BJ (cell line): ENCODE measurements at places on chromosomes 3 and 15.

- no peak for DNase-seq
Observed at GRCh38 chr3:183897606-183898005, 12.9 kb upstream of the PARL start.

DNA sequence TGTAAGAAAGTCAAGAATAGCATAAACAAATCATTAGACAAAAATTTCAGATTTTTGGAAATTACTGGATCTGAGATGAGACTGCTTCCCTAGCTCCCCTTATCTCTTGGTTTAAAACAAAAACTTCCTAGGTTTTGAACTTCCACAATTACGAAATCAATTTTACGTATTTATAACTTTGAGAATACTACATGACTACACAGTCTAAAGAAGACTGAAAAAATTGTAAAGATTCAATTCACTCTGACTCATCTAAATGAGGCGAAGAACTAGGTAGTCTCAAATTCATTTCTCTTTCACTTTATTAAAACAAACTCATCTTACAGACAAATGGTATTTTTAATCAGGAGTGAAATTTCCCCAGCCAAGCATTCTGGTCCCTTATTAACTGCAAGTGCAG, 10.3 kb downstream of the CCDC54 start:
- DNase-seq = no peak

DNA sequence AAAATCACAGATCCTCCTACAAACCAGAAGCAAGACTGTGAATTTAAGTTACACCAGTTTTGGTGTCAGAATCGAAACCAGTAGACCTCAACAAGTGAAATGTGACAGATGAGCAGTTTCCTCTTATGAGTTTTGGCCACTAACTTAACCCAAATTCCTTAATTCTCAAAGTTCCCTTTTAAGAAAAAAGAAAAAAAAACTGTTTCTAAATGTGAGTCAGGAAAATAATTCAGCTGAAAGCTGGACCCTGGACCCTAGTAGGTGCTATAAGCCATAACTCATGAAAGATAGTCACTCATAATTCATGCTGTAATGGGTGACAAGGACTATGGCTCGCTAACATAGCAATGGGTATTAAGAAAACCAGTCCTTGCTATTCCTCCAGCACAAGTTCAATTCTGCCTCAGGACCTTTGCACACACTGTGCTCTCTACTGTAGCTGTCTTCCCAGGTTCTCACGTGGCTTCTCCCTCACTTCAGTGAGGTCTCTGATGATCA, 9.0 kb upstream of the THRB start:
- no peak for DNase-seq

GRCh38 chr3:72659188-72659587, 189.1 kb downstream of the SHQ1 start:
- DNase-seq = no peak

DNA sequence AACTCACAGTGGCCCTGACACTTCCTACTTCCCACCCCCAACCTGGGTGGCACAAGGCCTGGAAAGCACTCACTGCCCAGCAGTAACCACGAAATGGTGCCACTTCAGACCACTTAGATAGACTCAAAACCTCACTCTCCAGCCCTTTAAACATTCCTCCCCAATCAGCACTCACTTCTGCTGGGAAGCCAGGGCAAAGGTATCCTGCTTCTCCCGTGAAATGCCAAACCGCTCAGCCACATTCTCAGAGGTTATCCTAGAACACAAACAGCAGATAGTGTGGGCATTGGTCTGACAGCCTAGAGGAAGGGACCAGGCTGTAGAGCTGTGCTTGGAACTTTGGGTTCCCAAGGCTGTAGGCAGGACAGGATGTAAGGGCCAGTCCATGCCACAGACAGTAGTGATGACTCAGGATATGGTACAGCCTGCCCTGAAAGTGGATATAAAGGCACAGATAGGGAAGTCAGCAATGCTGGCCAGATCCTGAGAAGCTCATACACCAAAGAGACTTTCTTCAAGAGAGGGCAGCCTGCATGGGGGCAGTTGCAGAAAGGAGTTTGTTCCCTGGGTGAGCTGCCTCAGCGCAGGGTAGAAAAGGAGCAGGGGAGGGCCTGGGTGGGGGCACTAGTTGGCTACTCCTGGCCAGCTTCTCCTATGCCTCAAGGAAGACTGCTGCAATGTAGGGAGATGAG, 9.2 kb downstream of the ACAA1 start:
- DNase-seq = no peak

DNA sequence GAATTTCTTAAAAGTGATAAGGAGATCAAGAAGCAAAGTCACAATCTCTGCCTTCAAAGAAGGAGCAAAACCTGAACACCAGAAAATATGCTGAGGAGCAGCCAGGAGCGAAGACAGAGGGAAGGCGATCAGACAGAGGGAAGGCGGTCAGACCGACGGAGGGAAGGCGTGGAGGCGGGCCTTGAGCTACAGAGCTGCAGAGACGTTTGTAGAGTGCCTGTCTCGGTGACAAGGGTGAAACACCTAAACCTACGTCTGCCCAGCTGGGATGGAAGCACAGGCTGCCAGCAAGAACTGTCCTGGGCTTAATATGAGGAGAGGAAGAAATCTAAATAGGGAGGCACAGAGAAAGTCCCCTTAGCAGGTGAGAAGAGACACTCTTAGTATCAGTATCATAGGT, 476.0 kb downstream of the OCA2 start:
- no peak for DNase-seq

GRCh38 chr15:85581495-85581894, 201.1 kb downstream of the AKAP13 start:
- DNase-seq = no peak

GRCh38 chr3:147412261-147412916, 3.2 kb downstream of the ZIC1 start:
- no peak for DNase-seq

DNA sequence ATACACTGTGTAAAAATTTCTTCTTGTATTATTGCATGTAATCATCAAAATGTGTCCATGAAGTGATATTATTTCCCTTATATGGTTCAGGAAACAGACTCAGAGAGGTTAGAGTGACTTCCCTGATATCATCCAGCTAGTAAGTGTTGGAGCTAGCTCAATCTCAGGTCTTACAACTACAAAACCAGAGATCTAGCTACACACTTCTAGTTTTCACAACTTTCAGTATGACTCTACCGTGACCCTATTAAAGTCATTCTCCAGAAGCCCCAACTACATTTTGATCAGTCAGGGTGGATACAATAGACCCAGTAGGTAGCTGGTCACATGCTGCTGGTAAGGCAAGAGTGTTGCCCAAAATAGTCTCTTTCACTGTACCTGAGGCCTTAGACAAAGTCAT, 165.3 kb downstream of the GOLIM4 start:
- no peak for DNase-seq

DNA sequence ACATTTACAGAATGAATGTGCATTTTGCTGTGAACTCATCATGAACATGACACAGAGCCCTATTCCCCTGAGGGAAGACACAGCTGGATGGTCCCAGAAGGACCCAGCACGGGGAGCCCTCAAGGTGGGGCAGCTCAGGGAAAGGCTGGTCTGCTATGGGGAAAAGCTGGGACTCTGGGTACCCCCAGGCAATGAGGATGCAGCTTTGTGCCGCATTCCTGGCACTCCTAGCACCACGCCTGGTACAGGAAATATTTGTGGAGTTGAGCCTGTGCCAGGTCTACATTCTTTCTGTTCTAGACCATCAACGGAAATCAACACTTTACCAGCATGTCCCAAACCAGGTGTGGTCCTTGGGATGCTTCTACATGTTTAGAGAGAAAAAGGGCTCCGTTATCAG, 74.0 kb downstream of the SRGAP3 start:
- DNase-seq = no peak

GRCh38 chr3:188633206-188633605, 479.2 kb downstream of the LPP start:
- DNase-seq = no peak

- DNase-seq = no peak
Observed at GRCh38 chr3:193827040-193827669, 234.1 kb downstream of the OPA1 start.

DNA sequence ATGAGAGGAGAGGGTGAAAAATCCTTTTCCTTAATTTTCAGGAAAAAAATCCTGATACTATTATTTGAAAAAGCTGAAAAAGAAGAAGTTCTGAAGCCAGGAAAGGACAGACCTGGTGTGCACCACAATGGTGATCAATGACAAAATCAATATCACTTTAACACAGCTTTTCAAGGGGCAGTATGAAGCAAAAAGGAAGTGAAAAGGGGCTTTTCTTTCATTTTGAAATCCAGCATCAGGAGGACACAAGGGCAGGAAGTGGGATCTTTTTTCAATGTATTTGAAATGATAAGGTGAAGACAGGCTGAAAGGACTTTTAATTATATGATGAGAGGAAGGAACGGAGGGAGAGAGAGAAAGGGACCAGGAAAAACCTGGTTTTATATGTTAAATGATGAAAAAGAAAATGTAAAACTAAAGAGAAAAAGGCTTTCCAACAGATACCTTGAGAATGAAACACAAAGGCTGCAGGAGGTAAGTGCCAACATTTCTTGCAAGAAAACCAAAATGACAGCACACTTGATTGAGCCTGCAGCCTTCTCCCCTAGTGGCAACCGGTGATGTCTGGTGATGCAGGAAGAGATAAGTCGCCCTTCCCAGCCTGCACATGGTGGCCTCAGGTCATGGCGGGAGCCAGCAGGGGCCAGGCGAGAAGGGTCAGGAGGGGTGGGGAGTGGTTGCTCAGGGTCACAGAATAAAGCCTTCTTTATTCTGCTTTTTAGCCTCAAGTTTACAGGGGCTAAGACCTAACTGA, 236.7 kb upstream of the WNT5A start:
- no peak for DNase-seq

DNA sequence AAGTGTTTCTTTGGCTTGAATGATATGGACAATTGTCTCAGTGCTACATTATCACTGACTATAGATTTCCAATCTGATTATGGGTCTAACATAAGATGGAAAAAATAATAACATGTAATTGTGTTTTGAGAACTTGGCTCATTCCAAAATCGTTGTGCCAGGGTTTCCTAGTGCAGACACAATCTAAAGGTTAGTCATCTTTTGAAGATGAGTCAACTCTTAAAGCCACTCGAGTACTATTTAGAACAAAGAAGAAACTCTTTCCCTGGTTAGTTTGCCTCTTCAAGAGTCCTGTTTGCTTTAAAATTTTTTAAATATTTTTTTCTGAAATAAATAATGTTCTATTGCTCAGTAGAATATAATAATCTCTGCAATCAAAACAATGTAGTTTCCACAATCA, 301.0 kb downstream of the CADM2 start:
- no peak for DNase-seq

DNA sequence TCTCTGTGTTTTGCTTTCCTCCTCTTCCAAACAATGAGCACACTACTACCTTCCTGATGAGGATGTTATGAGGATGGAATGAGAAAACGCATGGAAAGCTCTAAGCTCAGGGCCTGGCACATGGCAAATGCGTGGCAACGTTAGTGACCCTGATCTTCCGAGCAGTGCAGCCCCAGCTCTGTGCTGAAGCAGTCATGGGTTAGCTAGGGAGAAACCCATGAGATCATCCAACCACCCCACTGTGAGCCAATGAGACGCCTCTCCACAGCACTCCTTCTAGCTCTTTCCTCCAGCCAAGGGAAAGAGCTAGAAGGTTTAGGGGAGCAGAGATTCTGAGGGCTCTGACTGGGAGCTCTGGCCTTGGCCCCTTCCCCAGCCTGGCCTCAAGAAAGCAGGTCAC, 4.5 kb downstream of the CPN2 start:
- no peak for DNase-seq

DNA sequence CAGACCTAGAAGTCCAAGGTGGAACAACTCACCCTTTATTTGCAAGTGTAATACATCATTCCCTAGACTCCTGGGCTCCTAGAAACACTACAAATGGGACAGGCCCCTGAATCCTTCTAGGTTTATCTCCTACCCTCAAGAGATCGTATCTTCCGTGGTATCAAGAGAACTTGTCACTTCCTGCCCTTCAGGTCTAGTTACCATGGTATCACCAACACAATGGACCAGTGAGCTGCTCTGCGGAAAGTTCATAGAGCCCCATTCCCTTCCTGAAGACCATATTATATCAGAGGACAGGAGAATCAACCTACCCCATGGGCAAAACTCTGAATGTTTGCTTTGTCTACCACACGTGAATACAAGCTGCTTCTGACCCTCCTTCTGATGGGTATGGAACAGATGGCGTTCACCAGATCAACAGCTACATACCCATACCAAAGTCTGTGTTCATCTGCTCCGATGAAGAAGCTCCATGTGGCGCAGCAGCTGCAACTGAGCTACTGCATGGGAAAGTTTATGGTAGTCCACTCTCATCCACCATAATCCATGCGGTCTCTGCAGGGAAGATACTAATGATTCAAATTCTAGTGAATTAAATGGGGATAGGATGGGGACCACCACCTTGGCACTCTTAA, 84.6 kb upstream of the KLF13 start:
- DNase-seq = no peak

DNA sequence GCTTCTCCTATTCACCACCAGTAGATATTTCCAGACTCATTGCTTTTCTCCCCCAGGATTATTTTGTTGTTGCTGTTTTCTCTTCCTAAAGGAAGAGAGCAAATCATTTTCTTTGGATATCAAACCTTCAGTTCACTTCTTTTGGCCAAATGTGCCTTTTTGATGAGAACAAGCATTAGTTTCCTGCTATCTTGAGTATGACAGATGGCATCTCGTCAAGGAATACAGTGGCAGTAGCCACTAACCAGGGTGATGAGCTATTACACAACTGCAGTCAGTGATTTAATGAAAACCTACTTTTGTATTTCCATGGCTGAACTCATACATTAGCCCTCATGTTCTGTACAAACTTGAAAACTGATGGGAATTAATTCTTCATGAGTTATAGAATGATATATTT, 354.6 kb downstream of the CADM2 start:
- no peak for DNase-seq

DNA sequence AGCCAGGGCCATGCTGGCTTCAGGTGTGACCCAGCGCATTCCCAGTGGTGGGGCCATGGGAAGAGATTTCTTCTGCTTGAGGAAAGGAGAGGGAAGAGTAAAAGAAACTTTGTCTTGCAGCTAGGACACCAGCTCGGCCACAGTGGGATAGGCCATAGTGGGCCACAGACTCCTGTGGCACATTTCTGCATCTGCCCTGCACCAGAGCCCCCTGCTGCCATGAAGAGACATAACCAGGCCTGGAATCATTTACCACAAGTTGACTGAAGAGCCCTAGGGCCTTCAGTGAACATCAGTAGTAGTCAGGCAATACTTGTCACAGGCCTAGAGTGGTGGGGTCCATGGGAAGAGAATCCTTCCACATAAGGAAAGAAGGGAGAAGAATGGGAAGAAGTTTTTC, 411.4 kb upstream of the ARL6 start:
- no peak for DNase-seq

- DNase-seq = no peak
Observed at GRCh38 chr3:135142530-135142929, 347.5 kb downstream of the EPHB1 start.

DNA sequence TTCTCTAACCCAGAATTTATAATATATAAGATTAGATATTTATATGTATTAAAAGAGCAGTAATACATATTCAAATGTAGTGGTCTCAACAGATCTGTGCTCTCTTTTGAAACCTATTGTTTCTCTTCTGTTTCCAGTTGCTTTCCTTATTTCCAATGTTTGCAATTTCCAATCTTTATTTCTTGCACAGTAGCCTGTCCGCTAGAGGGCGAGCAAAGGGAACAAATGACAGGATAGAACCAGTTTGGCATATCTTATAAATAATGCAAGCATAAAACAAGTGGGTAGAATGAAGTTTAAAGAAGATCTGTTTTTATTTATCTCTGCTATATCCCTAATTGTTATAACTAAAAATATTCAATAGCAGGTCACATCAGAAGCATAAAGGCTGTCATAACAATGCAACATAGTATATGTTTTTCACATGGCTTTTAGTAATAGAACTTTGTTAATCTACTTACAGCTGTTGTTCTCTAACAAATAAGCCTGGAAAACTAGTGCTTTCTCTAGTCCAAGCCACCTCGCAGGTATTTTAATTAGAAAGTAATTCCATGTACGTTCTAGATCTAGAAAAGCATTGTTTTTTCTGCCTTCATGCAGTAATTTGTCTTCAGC, 15.1 kb upstream of the TCAIM start:
- no peak for DNase-seq
